ENCODE measurements at places on chromosomes 3 and 15. TPM values are rescaled to one million over a fixed set of nuclear protein-coding genes. Genes with fewer than 3 reads are reported as not detected.

Gene PPP1R2
- total RNA-seq, result 81.5 TPM

Gene ZNF660
- total RNA-seq, result 2.9 TPM

Gene AMT
- 1.3 TPM for total RNA-seq

Gene PLA1A
- not detected for total RNA-seq

Gene MAGEL2
- total RNA-seq, result not detected

Gene PLA2G4D
- not detected for total RNA-seq

Gene FETUB
- total RNA-seq, result not detected

Gene TICRR
- 5.2 TPM for total RNA-seq

Gene MNS1
- 0.43 TPM for total RNA-seq

Gene IQGAP1
- 297 TPM for total RNA-seq

Gene UBAP1L
- 2.3 TPM for total RNA-seq

Gene COL6A5
- total RNA-seq, result under 0.01 TPM

Gene RASGRP1
- total RNA-seq, result 9.5 TPM

Gene PDIA5
- 43.6 TPM for total RNA-seq

Gene KY
- 0.32 TPM for total RNA-seq

Gene SCN11A
- total RNA-seq, result under 0.01 TPM

Gene CCDC80
- total RNA-seq, result 158 TPM

Gene CLRN1
- not detected for total RNA-seq

Gene THRB
- total RNA-seq, result 5.2 TPM

Gene KLHL6
- total RNA-seq, result not detected

Gene MAP1A
- 60.9 TPM for total RNA-seq

Gene CDV3
- 184 TPM for total RNA-seq

Gene C2CD4B
- total RNA-seq, result not detected

Gene SH3BP5
- 10.3 TPM for total RNA-seq

Gene CADPS
- not detected for total RNA-seq

Gene DCLK3
- under 0.01 TPM for total RNA-seq

Gene SH2D7
- total RNA-seq, result not detected

Gene GPR149
- not detected for total RNA-seq

Gene CFAP92
- not detected for total RNA-seq

Gene TEX55
- total RNA-seq, result not detected

Gene C2CD4A
- total RNA-seq, result not detected

Gene GOLGA6B
- not detected for total RNA-seq

Gene C15orf62
- under 0.01 TPM for total RNA-seq

Gene SCAP
- 66.5 TPM for total RNA-seq

Measured in fibroblast of villous mesenchyme (primary cell).